Parietal lobe (tissue), 2 donors: ENCODE measurements at places on chromosomes 2 and 18. TPM values are rescaled to one million over a fixed set of nuclear protein-coding genes. Genes with fewer than 3 reads are reported as not detected.

Gene SAG
- 0.63 TPM for total RNA-seq

Gene GEN1
- total RNA-seq, result 16.6 TPM

Gene ELOA2
- not detected for total RNA-seq

Gene DSC3
- total RNA-seq, result 0.31 TPM

Gene CHRND
- total RNA-seq, result not detected

Gene LDLRAD4
- total RNA-seq, result 299 TPM

Gene ERLEC1
- total RNA-seq, result 54.1 TPM

Gene RAB10
- total RNA-seq, result 130 TPM

Gene CXCR4
- 77.3 TPM for total RNA-seq

Gene ALPG
- total RNA-seq, result not detected

Gene C1QL2
- 1.6 TPM for total RNA-seq

Gene RGPD3
- 1.3 TPM for total RNA-seq

Gene POTEI
- 0.31 TPM for total RNA-seq

Gene GKN2
- total RNA-seq, result not detected

Gene CD207
- total RNA-seq, result not detected

Gene PDE6D
- total RNA-seq, result 45.4 TPM

Gene SERPINB3
- total RNA-seq, result not detected

Gene TNFRSF11A
- 0.63 TPM for total RNA-seq

Gene ANKRD30B
- 2.2 TPM for total RNA-seq

Gene IL36B
- total RNA-seq, result not detected

Gene MBD5
- 137 TPM for total RNA-seq

Gene TMEM178A
- total RNA-seq, result 32.2 TPM

Gene NABP1
- 7.2 TPM for total RNA-seq

Gene BCL11A
- total RNA-seq, result 313 TPM

Gene PARD6G
- 11.6 TPM for total RNA-seq

Gene NEURL3
- not detected for total RNA-seq

Gene DSEL
- 74.5 TPM for total RNA-seq

Gene RDH14
- 21.9 TPM for total RNA-seq

Gene CRIM1
- total RNA-seq, result 87.3 TPM

Gene SPR
- total RNA-seq, result 1.3 TPM
